ENCODE measurements at places on chromosomes 12 and 14. TPM values are rescaled to one million over a fixed set of nuclear protein-coding genes. Genes with fewer than 3 reads are reported as not detected.

IRAK3 gene
- total RNA-seq: 9.5 TPM

SAMD15 gene
- total RNA-seq: 0.38 TPM

SMCO2 gene
- total RNA-seq: 0.13 TPM

LIN7A gene
- total RNA-seq: 0.13 TPM

SLC17A8 gene
- not detected for total RNA-seq

TAS2R43 gene
- total RNA-seq: 1.6 TPM

LRRK2 gene
- 0.13 TPM for total RNA-seq

GLI1 gene
- under 0.01 TPM for total RNA-seq

CLEC4D gene
- total RNA-seq: not detected

EIF2S1 gene
- total RNA-seq: 122 TPM

NFATC4 gene
- total RNA-seq: 1.0 TPM

SLC22A17 gene
- 0.13 TPM for total RNA-seq

LRP1-AS gene
- total RNA-seq: not detected

TRHDE gene
- under 0.01 TPM for total RNA-seq

ZC2HC1C gene
- 0.51 TPM for total RNA-seq

ZBTB1 gene
- total RNA-seq: 40.8 TPM

KRT79 gene
- not detected for total RNA-seq

DIO2 gene
- total RNA-seq: not detected

PRH2 gene
- total RNA-seq: not detected

FZD10 gene
- total RNA-seq: 6.4 TPM

HOXC13 gene
- total RNA-seq: not detected

USP44 gene
- total RNA-seq: 4.2 TPM

CFAP54 gene
- 6.2 TPM for total RNA-seq

CACNA2D4 gene
- total RNA-seq: 0.26 TPM

TAS2R30 gene
- 2.0 TPM for total RNA-seq

NR1H4 gene
- total RNA-seq: not detected

TMTC1 gene
- 6.3 TPM for total RNA-seq

NGB gene
- total RNA-seq: not detected

METTL1 gene
- total RNA-seq: 4.0 TPM

CCDC177 gene
- not detected for total RNA-seq

MYF6 gene
- not detected for total RNA-seq

LMO3 gene
- not detected for total RNA-seq

KLRG1 gene
- total RNA-seq: 0.51 TPM

AKAP3 gene
- total RNA-seq: 1.5 TPM

COCH gene
- 7.2 TPM for total RNA-seq

PRR4 gene
- total RNA-seq: 0.51 TPM

CELA1 gene
- not detected for total RNA-seq

RNU6-8 gene
- total RNA-seq: not detected

NTN4 gene
- 516 TPM for total RNA-seq

KRT81 gene
- total RNA-seq: not detected

NTS gene
- 0.26 TPM for total RNA-seq

Measured in dermis microvascular lymphatic vessel endothelial cell (primary cell).